ENCODE measurements at places on chromosomes 5 and 9.

DNA sequence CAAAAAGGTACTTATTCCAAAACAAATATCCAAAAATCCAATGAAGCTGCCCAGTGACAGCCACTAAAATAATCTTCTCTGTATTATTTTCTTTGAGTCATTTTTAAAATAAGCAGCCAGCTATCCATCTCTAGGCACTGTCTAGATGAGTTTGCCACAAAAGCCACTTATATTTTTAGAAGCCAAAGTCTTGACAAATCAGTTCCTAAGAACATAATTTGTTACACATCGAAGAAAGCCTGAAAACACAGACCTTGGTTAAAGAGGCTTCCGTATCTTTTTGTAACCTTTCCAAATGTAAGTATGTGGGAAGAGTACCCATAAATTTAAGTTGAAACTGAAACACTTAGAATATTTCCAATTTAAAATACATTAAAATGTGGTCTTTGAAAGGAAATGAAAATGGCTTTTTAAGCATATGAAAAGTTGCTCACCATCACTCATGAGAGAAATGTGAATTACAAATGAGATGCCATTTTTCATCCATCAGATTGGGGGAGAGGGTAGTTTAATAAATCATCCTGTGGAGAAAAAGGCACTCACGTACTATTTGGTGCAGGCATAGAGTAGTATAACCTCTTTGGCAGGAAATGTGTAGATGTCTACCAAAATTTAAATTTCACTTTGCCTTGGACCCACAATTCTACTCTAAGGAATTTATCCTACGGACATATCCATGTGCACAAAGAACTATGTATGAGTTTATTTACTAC, 180.4 kb downstream of the MLLT3 start:
- DNase-seq, result no peak

DNA sequence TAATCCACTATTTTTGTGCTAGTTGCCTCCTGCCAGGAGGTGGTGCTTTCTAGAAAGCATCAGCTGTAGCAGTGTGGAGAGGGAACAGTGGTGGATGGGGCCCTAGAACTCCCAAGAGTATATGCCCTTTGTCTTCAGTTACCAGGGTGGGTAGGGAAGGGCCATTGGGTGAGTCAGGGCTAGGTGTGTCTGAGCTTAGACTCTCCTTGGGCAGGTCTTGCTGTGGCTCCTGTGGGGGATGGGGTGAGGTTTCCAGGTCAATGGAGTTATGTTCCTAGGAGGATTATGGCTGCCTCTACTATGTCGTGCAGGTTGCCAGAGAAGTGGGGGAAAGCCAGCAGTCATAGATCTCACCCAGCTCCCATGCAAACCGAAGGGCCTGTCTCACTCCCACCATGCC, 11.3 kb upstream of the ADAMTS12 start:
- DNase-seq, result no peak

DNA sequence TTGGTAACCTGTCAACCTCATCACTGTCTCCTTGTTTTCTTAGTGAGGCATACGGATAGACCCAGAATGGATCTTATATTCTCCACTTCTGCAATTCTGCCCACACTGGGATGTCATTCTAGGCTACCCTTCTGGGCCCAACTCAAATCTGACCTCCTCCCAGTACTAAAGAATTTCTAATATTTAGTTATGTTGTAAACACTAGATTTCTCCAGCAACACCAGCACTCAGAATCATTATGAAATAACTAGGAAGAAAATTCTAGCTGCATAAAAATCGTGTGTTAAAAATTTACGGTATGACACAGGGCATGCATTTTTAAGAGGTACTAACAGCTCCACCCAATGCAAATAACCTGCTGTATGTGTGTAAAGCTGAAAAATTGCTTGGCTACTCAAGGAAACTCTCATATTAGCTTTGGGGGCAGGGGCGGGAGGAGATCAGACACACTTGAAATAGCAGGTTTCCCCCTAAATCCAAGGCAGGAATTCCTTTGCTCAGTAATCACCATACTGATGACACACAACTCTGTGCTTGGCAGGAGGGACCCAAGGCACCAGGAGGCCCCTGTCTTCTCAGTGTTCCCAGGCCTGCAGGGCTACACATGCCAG, 27.3 kb downstream of the MACROH2A1 start:
- DNase-seq, result no peak

GRCh38 chr9:89025553-89025952, 34.3 kb downstream of the S1PR3 start:
- no peak for DNase-seq

GRCh38 chr5:136015003-136015375, 13.8 kb upstream of the TGFBI start:
- DNase-seq, result no peak

Measured in effector CD8-positive, alpha-beta T cell (primary cell).